ENCODE measurements at places on chromosomes 7 and 10.

GRCh38 chr7:3188946-3189345 lies 112.1 kb upstream of the SDK1 start:
- peak; percentile 12 for DNase-seq

GRCh38 chr7:79610313-79610712 lies 156.8 kb upstream of the MAGI2 start:
- DNase-seq, result no peak

GRCh38 chr10:23197416-23197861 lies 5.3 kb downstream of the PTF1A start:
- DNase-seq, result no peak

DNA sequence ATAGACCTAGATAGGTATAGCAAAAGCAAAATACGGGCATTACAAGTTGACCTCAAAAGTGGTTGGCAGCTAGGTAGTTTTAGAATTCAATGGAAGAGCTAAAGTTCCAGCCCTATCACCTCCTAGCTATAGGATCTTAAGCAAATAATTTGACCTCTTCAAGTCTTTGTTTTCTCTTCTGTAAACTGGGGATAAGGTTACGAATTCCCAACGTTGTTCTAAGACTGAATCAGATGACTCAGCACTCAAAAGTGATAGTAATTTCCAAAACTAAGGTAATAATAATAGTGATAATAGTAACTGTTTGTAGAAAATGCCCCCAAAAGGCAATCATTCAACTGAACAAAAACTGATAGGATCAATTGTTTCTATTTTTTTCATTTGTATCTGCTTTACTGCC lies 445.2 kb downstream of the KCNMA1 start:
- DNase-seq, result no peak

GRCh38 chr10:129375171-129375570 lies 91.9 kb upstream of the MGMT start:
- no peak for DNase-seq

GRCh38 chr10:122142641-122143237 lies 128.4 kb upstream of the BTBD16 start:
- no peak for DNase-seq

GRCh38 chr10:84156768-84157167 lies 16.8 kb upstream of the GPR15LG start:
- DNase-seq, result no peak

GRCh38 chr10:132249824-132250375 lies 57.9 kb downstream of the STK32C start:
- DNase-seq, result no peak

GRCh38 chr10:8216893-8217292 lies 162.4 kb downstream of the GATA3 start:
- DNase-seq, result no peak

GRCh38 chr10:69902835-69903535 lies 101.3 kb downstream of the COL13A1 start:
- no peak for DNase-seq

GRCh38 chr10:30155401-30155800 lies 96.0 kb upstream of the JCAD start:
- DNase-seq, result peak; percentile 51

DNA sequence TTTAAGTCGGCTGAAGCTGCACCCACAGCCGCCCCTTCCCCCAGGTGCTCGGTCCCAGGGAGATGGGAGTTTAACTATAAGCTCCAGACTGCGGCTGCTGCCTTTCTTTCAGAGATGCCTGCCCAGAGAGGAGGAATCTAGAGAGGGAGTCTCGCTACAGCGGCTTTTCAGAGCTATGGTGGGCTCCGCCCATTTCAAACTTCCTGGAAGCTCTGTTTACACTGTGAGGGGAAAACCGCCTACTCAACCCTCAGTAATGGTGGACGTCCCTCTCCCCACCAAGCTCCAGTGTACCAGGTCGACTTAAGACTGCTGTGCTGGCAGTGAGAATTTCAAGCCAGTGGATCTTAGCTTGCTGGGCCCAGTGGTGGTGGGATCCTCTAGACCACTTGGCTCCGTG lies 135.4 kb downstream of the CXCL12 start:
- no peak for DNase-seq

- peak; percentile 41 for DNase-seq
These were observed 572 bp downstream of the CHST12 start for GRCh38 chr7:2403718-2404648.

GRCh38 chr10:83233691-83234090 lies 905.6 kb upstream of the GHITM start:
- DNase-seq, result no peak

- no peak for DNase-seq
These were observed 33.1 kb upstream of the MBL2 start for GRCh38 chr10:52805414-52806285.

DNA sequence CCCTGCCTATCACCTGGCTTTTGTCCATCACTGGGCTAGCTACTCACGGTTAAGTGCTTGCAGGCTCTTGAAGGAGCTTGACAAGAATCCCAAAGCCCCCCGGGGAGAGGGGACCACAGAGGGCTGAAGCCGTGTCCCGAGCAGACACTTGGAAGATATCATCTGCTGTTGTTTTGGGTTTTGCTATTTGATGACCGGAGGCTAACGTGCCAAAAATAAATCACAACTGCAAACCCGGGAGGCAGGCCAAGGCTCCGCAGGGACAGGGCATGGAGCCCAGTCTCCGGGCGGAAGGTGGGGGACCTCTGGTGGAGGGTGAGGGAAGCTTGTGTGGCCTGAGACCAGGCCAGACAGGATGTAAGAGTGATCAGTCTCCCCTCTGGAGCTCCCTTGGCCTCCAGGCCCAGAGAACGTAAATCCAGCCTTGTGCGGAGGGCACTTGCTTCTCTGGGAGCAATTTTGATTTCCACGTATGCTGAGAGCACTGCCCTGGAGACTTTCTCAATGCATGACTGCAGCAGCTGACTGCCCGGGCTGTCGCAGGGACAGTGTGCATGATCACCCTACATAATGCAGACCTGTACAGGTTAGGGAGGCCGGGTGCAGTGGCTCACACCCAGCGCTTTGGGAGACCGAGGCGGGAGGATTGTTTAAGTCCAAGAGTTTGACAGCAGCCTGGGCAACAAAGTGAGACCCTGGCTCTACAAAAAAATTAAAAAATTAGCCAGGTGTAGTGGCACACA lies at the start of gene PHKG1:
Gene PHKG1 (minus strand): TSS at position 164 of the 743 bp plus-strand sequence. CDS start 4,011 bp downstream, outside the sequence.
- DNase-seq, result no peak

- no peak for DNase-seq
These were observed 30.9 kb downstream of the DNAJB12 start for GRCh38 chr10:72323771-72324191.

DNA sequence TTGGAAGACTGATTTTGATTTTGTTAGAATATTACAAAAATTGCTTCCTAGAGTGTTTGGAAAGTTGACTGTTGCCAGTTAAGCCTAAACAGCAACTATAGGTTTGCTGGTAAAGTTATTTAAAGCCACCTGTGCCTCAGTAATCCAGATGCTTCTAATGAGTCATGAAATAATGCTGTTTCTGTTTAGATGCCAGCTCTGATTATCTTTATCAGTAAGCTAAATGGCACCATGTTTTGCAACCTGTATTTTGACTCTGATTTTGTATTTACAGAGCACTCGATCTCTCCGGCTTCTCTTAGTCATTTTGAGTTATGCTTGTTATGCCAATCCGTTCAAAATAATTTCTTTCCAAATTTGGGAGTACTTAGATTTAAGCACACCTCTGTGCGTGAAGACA lies 366.1 kb downstream of the EXOC4 start:
- no peak for DNase-seq

DNA sequence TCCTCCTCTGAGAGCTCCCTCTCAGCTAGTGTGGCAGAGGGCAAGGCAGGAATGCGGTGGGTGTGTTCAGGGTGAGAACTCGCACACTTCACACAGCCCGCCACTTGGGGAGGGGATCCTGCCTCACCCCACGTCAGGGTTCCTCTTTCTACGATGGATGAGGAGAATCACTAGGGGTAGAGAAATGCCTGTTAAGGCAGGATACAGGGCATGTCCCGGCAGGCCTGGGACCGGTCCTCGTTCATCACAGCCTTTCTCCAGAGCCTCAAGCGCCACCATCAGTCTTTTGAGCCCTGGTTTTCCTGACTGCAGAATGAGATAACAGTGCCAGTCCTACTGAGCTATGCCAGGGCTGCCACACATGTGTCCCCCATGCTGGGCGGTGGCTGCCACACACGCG lies 546.7 kb upstream of the ADARB2 start:
- DNase-seq, result no peak

- DNase-seq, result no peak
These were observed 12.7 kb downstream of the CNTNAP2 start for GRCh38 chr7:146129296-146129695.

GRCh38 chr10:1253523-1254353 lies 197.6 kb downstream of the WDR37 start:
- DNase-seq, result no peak

GRCh38 chr10:94602729-94603515 lies 57.3 kb downstream of the HELLS start:
- DNase-seq, result no peak

DNA sequence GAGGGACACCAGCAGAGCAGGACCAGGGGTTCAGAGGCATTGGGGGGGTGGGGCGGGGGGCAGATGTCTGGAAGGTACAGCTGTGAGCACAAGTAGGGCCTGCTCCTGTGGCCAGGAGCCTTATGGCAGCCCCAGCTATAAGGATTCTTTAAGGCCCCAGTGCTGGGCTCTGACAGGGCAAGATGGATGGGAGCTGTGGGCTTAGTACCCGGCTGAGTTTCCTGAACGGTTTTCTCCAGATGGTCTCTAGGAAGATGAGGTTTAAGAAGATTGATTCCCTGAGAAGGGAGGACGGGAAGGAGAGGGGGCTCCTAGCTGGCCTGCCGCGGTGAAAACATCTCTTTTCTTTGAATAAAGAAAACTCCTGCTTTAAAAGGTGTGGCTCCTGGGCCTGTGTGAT lies 30.1 kb upstream of the COMTD1 start:
- DNase-seq, result no peak

DNA sequence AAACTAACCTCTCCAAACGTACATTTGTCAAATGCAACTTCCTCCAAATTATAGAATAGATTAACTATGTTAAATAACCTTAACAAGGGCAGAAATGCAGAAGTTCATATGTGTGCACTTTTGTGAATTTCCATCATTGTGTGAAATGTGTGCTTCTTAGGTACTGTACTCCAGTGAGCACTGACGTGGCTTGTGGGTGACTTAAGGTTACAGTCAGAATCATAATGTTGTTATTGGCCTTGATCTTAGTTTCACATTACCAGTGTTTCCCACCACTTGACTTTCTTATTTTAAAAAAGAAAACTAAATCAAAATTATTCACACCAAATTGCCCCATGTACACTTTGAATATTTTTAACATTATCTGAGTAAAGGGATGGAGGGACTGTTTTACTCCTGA lies 155.1 kb upstream of the FZD8 start:
- no peak for DNase-seq

DNA sequence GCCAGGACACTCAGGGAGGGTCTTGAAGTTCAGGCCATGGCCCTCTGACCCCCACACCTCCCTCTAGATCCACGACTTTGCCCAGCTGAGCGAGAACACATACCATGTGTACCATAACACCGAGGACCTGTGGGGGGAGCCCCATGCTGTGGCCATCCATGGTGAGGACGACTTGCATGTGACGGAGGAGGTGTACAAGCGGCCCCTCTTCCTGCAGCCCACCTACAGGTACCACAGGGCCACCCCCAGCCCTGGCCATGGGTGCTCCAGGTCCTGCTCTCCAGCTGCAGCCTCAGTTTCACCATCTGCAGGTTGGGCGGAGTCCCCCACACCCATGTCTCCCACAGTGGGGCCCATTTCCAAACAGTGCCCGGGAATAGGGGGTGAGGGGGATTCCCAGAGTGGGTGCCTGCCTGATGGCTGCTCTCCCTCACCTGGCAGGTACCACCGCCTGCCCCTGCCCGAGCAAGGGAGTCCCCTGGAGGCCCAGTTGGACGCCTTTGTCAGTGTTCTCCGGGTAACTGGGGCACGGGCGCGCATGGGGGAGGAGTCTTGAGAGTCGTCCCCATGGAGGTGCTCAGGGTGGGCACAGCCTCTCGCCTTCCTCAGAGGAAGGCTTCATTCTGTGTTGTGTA lies 54.1 kb downstream of the PALD1 start:
- DNase-seq, result no peak
